CD14-positive monocyte (primary cell): ENCODE measurements at places on chromosomes 2 and 18. TPM values are rescaled to one million over a fixed set of nuclear protein-coding genes. Genes with fewer than 3 reads are reported as not detected.

PLGLB1 gene
- 0.42 TPM for polyA plus RNA-seq

CREG2 gene
- polyA plus RNA-seq = not detected

PARD3B gene
- not detected in 2 replicates for polyA plus RNA-seq

DNA sequence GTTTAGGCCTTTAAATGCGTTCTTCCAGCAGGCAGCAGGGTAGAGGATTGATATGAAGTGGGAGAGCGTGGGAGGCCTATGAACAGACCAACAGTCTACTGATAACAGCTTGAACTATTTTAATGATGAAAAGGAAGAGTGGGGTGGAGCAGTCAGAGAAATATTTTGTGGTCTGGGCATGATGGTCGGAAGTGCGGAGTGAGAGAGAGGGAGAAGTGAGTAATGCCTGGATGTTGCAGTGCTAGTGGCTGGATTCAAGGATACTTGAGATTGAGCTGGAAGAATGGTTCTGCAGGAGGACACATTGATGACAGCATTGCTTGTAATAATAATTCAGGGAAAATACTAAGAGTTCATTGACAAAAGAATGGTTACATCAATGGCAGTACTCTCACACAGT lies 151.0 kb upstream of the DAPL1 start:
- H3K27me3 ChIP-seq = no peaks in the 10 kb centered on the region
- no peaks in the 10 kb centered on the region for H3K4me1 ChIP-seq
- H3K27ac ChIP-seq = no peak overlapping the region
- DNase-seq = no peak
- H3K4me3 ChIP-seq = no peak overlapping the region

GRCh38 chr2:235095569-235095968 lies 143.8 kb downstream of the SH3BP4 start:
- no peak overlapping the region for H3K4me3 ChIP-seq
- no peak overlapping the region for H3K27ac ChIP-seq
- no peaks in the 10 kb centered on the region for H3K36me3 ChIP-seq
- DNase-seq = no peak
- no peaks in the 10 kb centered on the region for H3K27me3 ChIP-seq
- no peaks in the 10 kb centered on the region for H3K4me1 ChIP-seq

- H3K27me3 ChIP-seq = no peaks in the 10 kb centered on the region
- H3K36me3 ChIP-seq = no peaks in the 10 kb centered on the region
- DNase-seq = no peak
- no peak overlapping the region for H3K4me3 ChIP-seq
- H3K4me1 ChIP-seq = no peaks in the 10 kb centered on the region
- H3K27ac ChIP-seq = no peak overlapping the region
Measured at GRCh38 chr2:193907561-193907960, 1712.8 kb upstream of the TMEFF2 start.
